ENCODE measurements at places on chromosomes 13 and 19.

- no peak for DNase-seq
Measured at GRCh38 chr13:40534456-40534855, 132.0 kb downstream of the FOXO1 start.

- DNase-seq = no peak
Measured at GRCh38 chr13:72666391-72666790, 61.0 kb downstream of the MZT1 start.

DNA sequence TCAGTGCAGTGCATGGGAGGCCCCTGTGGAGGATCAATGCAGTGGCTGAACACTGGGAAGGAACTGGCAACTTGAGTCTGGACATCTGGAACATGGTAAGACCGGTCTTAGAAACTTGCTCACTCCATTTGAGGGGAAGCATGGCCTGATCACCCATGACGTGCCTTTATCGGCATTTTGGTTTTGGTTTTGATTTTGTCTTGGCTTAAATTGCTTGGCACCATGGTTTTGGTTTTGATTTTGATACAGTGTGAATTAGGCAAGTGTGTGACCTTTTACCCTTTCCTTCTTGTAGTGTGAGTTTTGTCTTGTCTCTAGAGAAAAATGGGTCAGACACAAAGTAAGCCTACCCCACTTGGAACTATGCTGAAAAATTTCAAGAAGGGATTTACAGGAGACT is 77.3 kb downstream of the ZNF486 start:
- no peak for DNase-seq

GRCh38 chr13:91774397-91774796 is 376.0 kb downstream of the GPC5 start:
- no peak for DNase-seq

DNA sequence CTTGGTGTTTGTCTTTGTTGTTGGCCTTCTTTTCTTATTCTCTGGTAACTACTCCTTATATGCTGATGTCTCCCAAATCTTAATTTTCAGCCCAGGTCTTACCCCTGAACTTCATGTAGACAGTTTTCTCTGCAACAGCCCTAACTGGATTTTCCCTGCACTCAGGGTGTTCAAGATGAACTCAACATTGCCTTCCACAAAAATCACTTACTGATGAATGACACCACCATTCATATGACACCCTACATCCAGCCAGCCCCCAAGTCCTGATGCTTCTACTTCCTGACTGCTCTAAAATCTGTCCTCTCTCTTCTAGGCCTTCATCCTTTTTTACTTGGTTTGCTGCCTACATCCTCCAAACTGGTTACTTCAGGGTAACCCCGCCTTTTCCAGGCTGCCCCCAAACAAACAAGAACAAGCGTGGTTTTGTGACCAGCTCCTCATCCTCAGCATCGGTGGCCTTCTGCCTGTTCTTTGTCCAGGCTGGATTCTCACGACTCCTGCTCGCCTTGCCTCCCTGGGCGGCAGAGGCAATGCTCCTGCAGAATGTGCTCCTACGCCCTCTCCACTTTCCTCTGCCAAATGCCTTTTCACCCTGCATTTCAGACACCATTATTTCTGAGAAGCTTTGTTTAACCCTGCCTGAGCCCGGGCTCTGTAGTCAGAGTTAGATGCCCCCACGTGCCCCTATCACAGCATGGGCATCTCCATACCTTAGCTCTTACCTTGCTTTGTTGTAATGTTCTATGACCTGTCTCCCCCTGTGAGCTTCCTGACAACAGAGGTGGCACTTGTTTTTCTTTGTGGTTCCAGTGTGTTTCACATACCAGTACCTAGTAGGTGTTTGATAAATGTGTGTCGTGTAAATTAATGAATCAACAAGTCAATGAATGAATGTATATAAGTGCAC is 61.8 kb downstream of the WDFY2 start:
- DNase-seq = no peak

DNA sequence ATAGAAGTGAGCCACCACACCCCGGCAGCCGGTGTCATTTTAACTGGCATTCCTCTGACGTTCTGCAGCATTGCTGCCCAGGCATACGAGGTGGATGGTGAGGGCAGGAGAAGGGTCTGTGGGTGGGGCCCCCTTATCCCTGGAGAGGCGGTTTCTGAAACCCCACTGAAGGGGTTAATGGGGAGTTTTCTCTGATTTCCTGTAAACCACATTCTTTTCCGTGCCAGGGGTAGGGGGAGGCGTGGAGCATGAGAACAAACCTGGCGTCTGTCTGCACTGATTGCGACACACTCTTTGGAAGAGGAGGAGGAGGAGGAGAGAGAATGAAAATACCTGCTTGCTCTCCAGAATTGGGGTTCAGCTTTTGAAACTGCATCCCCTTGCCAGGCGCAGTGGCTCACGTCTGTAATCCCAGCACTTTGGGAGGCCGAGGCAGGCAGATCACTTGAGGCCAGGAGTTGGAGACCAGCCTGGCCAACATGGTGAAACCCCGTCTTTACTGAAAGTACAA is 2.7 kb upstream of the C3 start:
- DNase-seq = no peak

- peak; percentile 50 for DNase-seq
Measured at GRCh38 chr13:46679369-46680120, 117.4 kb downstream of the ESD start.

DNA sequence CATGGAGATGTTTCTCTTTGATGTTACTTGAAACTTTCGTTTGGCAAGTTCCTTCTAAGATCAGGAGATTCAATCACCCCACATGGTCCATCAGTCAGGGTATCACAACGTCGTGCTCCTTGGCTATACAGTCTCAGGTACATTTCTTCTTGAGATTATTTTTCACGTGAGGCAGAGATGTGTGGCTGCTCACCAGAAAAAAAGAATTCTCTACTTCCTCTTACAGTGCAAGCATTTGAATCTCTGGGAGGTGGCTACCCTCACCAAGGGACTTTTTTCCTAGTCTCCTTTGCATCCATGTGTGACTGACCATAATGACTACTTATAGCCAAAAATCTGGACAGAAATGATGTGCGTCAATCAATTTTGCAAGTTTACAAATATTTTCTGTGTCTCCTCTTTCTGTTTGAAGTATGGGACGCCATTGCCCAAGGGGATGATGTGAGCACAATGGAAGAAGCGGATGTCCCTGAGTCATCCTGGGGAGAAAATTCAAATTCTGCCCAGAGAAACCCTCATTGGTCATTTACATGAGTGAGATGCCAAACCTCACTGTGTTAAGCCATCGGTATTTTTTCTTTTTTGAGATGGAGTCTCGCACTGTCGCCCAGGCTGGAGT is 8.6 kb upstream of the LAIR2 start:
- DNase-seq = no peak

- no peak for DNase-seq
Measured at GRCh38 chr19:16851031-16851712, 22.0 kb downstream of the SIN3B start.

DNA sequence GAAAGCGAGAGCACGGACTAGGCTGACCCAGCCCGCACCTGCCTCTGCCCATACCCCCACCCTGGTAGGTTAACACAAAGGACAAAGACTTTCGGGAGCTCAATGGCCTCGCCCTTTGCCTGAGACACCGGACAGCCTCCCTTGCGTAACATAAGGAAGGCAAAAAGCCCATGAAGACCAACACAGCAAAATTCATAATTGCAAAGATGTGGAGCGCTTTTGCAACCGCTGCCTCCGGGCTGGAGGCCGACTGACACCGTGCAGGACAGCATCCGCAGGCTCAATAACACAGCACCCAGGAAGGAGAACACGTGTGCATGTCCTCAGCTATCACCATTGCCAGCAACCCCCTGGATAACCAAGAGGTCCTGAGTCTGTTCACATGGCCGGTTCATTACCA is 15.4 kb downstream of the LILRA1 start:
- no peak for DNase-seq

- DNase-seq = no peak
Measured at GRCh38 chr19:42088471-42089190, 12.7 kb downstream of the ZNF574 start.

- DNase-seq = peak; percentile 31
Measured at GRCh38 chr13:75871059-75871458, 234.9 kb downstream of the LMO7 start.

DNA sequence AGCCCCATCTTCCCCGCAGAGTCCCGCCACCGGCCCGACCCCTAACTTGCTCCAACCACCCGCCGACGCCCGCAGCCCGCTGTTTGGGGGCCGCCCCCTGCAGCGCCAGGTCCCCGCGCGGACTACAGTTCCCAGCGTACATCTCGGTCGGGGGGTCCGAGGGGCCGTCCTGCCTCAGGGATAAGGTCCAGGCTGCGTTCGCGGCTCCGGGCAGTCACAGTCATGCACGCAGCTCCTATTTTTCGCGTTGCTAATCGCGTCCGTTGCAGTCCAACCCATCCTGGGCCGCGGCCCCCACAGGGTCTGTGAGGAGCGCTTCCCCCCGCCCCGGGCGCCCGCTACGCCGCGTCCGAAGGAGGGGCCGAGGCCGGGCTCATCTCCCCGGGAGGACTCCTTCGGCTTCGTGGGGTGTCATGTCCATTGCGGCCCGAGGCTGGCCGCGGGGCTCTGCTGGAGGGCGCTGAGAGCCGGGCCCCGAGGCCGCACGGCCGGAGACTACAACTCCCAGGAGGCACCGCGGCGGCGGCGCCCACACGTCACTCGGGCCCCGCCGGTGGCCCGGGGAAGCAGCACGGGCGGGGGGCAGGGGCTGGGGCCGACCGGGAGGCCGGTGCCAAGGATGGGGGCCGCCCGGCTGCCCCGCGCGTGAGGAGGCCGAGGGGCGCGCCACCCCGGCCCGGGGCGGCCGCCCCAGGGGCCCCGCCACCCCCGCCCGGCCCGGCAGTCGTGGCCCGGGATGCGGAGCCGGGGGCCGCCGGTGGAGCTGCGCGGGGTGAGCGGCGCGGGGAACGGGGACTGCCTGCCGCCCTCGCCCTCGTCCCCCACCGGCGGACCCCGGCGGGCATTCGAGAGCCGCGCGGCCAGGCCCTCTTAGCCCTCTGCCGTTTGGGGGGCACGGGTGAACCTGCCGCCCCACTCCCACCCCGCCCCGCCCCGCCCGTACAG is at the start of gene MAP3K10:
MAP3K10 (plus strand) TSS at position 536 of the 945 bp plus-strand sequence. CDS start 606 bp downstream, outside the sequence.
- DNase-seq = peak; percentile 68

DNA sequence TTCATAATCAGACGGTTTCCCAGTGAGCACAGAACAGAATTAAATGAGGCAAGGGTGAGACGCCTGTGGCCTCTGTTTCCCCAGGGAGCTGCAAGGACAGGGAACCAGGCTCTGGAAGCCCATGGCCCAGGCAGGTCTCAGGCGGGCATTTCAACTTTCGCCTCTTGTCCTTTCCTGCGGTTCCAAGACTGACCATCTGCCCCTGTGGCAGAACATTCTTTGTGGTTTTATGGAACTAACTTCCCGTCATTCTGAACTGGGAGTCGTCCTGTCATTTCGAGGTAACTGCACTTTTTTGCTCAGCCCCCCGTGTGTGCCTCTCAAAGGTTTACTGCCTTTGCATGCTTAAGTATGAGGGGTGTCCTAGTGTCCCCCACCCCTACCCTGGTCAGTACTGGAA is 70.9 kb downstream of the KL start:
- no peak for DNase-seq

- peak; percentile 15 for DNase-seq
Measured at GRCh38 chr13:102401766-102402165, at the start of gene FGF14. FGF14 (minus strand) TSS chr13:102402048.

GRCh38 chr13:30848332-30849027 is 57.6 kb upstream of the MEDAG start:
- DNase-seq = no peak

GRCh38 chr13:52833296-52833875 is 15.1 kb downstream of the PCDH8 start:
- peak; percentile 8 for DNase-seq

DNA sequence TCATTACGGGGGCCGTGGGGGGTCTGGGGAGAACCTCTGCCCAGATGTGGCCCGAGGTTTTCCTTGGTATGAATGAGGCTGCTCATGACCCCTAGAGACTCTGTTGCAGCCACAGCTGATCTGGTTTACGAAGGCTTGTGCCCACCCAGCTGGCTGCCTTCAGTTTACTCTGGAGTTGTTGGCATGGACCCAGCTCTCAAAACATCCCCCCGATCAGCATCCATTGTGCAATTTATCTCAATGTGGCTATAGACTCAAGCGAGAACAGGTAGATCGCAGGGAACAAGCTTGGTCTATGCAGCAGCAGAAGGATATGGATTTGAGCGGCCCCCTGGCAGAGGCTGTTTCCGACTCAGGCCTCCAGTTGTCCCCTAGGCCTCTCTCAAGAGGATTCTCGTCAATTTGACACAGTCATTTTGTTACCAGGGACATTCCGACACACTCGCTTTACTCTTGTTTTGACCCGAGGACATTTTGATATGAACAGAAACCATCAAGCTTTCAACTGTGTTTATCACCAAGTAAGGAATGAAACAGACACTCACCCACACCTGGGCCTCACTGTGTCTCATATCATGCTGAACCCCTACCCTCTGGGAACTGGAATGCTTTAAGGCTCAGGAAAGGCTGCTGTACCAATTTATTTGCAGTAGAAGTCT is 161.5 kb downstream of the KATNAL1 start:
- DNase-seq = no peak

DNA sequence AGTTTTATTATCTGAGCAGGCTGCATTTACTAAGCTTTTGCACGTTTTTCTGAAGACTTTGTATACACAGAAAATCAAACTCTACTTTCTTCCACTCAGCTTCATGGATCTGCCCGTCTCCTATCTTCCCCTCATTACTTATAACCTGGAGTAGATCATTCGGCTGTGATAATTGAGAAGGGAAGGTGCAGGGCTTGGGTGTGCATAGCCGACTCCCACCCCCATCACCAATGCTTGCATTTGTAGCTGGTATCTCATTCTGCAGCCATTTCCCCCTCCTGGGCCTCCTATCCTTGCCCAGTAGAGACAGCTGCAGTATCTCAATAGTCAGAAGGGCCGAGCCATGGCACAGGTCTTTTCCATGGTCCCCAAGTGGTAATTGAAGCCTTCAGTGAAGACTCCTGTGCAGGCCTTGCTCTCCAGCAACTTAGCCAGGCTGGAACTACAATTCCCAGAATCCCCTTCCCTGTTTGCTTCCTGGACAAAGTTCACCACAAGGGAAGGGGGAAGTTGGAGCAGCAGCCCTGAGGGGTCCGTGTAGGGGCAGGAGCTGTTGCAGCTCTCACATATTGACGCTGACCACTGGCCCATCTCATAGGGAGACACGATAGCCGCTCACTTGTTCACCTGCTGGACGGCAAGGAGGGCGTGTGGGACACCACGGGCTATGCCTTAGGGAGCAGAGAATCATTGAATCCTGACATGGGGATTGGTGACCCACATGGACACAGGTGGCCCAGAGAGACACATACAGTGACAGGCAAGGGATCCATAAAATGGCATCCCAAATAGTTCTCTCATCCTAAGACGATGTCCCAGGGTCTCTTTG is 2.1 kb upstream of the SIGLEC8 start:
- DNase-seq = no peak

GRCh38 chr19:44682807-44683206 is 11.5 kb downstream of the CEACAM19 start:
- DNase-seq = no peak

DNA sequence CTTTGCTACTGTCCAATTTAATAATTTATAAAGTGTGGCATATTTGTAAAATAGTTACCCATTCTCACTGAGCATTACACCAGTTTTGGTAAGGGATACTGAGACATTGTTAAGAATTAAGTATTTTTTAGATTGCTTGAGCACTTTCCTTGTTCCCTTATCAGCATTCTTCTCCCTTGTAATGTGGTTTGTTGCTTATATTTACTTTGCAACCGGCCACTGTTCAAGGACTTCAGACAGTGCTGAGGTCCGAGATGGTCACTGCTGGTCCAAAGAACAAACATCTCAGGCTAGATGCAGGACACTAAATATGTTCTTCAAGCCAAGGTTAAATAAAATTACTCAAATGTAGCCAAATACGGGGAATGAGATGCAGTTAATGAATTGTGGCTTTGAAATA is 161.4 kb downstream of the TM9SF2 start:
- no peak for DNase-seq
